ENCODE measurements at places on chromosomes 2 and 18.

- DNase-seq, result no peak
These were observed 22.6 kb upstream of the TMEM247 start for GRCh38 chr2:46456789-46457188.

GRCh38 chr18:14179306-14179705 is 47.1 kb upstream of the ZNF519 start:
- DNase-seq, result no peak

- DNase-seq, result no peak
These were observed 56.1 kb upstream of the FHL2 start for GRCh38 chr2:105454801-105455485.

- DNase-seq, result no peak
These were observed 39.8 kb downstream of the TSHZ1 start for GRCh38 chr18:75250471-75250821.

- no peak for DNase-seq
These were observed 23.6 kb downstream of the IL1F10 start for GRCh38 chr2:113091231-113091896.

DNA sequence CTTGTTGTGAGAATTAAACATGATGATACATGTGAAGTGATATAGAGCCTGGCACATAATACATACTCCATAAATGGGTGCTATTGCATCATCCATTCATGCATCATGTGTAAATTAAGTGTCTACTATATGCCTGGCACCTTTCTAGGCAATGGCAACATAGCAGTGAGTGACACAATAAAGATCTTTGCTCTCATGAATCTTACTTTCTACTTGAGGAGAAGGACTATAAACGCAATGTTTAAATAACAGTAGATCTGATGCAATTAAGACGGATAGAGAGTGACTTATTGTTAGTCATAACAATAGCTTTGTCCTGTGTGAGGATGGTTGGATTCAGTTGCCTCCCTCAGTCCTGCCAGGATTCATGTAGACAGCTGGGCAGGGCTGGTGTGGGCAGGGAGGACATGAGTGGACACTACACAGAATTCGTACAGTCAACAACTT is 88.4 kb upstream of the NPAS2 start:
- no peak for DNase-seq

GRCh38 chr2:230811508-230811907 is 53.2 kb upstream of the ITM2C start:
- DNase-seq, result no peak
